Stimulated activated CD4-positive, alpha-beta T cell treated with anti-CD3 and anti-CD28 coated beads, Interleukin-2, amount 100 ng/mL, for 24 hours (primary cell): ENCODE measurements at places on chromosomes 3 and 15.

DNA sequence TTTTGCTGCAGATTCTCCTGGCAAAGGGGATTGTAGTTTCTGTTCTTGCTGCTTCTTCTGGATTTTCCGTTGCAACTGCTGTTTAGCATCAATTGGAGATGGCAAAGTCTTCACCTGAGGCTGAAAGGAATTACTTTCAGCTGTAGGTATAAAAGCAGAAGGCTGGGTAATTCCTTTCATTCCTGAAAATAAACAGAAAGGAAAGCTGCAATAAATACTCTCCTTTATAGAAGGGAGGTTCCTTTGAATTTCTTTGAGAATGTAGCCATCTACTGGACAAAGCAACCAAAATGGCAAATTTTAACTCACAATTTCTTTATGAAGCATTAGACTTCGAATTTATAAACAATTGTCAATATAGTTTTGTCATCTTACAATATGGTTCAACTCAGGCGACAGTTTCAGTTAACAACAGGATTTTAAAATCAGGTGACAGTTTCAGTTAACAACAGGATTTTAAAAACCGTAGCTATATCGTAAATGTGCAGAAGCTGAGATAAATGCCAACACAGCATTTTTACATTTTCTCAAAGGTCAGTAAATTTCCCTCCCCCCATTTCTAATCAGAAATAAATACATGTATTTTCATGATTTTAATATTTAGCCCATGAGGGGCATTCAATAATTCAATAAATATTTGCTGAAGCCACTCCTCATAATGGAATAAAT lies 104.9 kb upstream of the NEDD4 start:
- no peak for DNase-seq

- no peak for DNase-seq
These were observed 1.3 kb upstream of the AP2M1 start for GRCh38 chr3:184173374-184173722.

DNA sequence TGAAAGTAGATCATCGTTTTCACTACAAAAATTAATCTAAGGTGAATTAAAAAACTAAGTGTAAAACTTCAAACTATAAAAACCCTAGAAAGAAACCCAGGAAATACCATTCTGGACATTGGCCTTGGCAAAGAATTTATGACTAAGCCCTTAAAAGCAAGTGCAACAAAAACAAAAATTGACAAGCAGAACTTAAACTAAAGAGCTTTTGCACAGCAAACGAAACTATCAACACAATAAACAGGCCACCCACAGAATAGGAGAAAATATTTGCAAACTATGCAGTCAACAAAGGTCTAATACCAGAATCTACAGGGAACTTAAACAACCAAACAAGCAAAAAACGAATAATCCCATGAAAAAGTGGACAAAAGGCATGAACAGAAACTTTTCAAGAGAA lies 302.0 kb downstream of the CHST2 start:
- no peak for DNase-seq

DNA sequence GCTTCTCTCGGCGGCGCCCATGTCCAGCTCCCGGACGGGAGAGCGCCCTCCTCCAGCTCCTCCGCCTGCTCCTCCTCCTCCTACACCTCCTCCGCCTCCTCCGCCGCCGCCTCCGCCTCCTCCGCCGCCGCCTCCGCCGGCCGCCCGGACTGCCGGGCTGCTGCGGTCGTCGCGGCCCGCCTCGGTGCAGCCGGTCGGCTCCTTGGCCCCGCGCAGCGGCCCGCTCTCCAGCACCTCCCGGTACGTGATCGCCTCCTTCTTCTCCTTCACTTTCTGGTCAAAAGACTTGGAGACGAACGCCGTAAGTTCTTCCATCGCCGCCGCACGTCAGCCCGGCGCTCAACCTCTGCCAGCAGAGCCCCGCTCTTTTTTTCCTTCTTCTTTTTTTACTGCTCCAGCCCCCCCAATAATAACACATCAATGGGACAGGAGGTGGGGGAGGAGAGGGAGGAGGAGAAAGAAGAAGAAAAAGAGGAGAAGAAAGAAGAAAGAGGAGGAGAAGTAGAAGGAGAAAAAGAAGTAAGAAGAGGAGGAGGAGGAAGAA lies 438 bp downstream of the SHOX2 start:
- peak; percentile 21 for DNase-seq

DNA sequence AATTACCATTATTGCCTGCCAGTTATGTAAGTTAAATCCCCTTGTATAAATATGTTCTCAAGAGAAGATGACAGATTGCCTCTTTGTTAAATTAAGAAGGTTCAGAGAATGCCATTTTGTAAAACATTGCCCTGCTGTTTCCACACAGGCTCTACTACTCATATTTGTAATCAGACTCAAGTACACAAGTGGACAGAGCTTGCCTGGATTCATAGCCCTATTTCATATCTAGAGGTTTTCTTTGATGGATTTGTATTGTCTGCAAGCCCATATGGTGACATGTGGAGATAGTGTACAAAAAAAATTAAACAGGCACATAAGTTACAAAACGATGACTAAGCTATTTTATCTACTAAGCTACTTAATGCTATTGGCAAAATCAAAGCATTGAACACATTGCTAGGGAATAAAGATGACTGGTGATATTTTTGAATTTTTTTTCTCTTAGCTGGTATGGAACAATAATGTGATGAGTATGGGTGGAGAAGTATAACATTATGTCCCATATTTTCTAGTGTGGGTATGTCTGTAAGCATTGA lies 1286.6 kb upstream of the ALCAM start:
- no peak for DNase-seq

GRCh38 chr15:41121951-41122350 lies 5.9 kb upstream of the INO80 start:
- DNase-seq, result no peak

- no peak for DNase-seq
These were observed 104.4 kb downstream of the RBMS3 start for GRCh38 chr3:29385046-29385830.

GRCh38 chr3:110180733-110181132 lies 843.4 kb upstream of the DPPA4 start:
- DNase-seq, result no peak

GRCh38 chr3:188060840-188061544 lies 93.0 kb upstream of the LPP start:
- peak; percentile 67 for DNase-seq

DNA sequence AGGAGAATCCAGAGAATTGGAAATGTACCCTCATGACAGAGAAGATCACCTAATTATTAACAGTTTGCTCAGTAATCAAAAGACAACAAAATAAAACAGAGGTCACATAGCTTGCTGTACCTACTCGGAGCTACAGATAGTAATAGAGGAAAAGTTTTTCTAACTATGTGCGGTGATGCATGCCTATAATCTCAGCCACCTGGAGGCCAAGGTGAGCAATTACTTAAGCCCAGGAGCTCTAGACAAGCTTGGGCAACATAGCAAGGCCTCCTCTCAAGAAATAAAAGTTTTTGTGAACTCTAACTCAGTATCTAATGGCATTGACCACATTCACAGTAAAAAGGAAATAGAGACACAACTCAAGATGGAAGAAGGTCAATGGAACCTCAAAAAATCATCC lies 243.6 kb downstream of the ATP8B4 start:
- no peak for DNase-seq

GRCh38 chr3:187521546-187521945 lies 148.6 kb downstream of the SST start:
- DNase-seq, result no peak

DNA sequence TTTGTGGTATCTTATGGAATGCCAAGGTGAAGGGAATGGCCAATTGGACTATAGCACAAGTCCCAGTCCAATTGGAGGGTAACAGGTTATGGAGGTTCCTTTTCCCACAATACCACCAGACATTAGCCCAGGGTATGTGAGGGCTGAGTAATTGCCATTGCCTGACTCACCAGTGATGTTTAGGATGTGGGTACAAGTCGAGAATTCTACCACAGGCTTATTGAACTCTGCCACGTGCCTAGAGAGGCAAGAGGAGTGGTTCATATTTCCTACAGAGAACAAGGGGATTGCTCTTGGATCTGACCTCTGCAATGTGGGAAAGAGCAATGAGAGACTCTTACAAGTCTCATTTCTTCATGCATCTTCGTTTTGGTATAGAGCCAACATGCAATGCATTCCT lies 85.0 kb upstream of the XCR1 start:
- no peak for DNase-seq

- DNase-seq, result no peak
These were observed 135.3 kb downstream of the DIPK2A start for GRCh38 chr3:144106970-144107369.
